ENCODE measurements at places on chromosomes 13 and 19.

DNA sequence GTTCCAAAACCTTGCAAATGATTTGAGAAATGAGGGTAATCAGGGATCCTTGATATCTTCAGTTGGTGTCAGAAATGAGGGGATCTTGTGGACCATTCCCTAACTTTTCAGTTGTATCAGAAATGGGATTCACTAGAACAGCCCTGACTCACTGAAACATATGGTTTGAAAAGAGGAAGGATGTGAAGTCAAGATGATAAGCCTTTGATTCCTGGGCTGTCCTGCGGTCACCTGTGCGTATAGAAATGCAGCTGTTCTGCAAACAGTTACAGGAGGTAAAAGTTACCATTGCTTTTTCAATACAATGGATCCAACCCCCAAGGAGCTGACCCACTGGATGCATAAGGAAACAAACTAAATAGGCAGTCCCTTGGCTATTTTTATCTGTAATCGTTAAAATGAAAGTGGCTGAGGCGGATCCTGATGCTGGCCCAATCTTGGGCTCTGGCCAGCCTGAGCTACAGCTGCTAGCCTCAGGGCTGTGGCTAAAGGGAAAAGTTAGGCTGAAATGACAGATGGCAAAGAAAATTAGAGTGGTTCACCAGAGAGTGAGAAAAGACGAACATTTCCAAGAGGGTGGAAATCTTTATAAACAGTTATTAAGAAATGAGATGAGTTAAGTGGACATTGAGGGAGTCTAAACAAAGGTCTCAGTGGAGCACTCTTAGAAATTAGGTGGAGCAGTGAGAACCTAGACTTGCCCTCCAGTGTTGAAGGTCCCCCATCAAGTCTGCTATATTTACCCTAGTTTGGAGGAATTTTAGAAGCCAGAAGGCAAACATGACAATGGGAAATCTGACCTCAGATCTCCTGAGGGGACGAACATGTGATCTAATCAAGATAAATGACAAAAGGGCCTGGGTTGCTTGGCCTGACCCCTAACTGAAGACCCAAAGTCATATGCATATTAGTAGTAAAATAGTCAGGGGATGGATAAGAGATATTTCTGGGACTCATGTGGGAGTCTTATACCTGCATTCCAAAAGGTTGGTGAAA lies 7.6 kb downstream of the SIGLECL1 start:
- no peak for DNase-seq

- DNase-seq, result no peak
Observed at GRCh38 chr19:1122972-1123363, 19.2 kb downstream of the GPX4 start.

DNA sequence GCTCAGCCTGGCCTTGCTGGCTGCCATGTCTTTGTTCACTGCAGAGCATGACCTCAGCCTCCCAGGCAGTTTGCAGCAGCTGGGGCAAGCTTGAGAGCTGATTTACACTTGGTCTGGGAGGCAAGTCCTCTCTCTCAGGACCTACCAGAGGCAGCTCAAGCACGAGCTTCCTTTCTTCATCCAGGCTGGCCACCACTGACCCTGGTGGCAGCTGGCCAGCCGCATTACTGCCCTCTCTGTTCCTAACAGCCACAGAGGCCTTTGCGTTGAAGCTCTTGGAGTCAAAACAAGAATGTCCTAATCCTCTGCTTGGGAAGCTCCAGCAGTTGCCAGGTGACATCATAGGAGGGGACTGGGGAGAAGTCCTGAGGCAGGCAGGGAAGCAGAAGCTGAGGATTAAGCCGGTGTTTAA lies 85.7 kb downstream of the NUFIP1 start:
- DNase-seq, result no peak

- no peak for DNase-seq
Observed at GRCh38 chr13:20340136-20340758, 108.1 kb upstream of the GJB6 start.

- no peak for DNase-seq
Observed at GRCh38 chr19:37953171-37953917, 46.3 kb downstream of the SIPA1L3 start.

GRCh38 chr13:38167164-38167822 lies 182.4 kb upstream of the UFM1 start:
- no peak for DNase-seq

DNA sequence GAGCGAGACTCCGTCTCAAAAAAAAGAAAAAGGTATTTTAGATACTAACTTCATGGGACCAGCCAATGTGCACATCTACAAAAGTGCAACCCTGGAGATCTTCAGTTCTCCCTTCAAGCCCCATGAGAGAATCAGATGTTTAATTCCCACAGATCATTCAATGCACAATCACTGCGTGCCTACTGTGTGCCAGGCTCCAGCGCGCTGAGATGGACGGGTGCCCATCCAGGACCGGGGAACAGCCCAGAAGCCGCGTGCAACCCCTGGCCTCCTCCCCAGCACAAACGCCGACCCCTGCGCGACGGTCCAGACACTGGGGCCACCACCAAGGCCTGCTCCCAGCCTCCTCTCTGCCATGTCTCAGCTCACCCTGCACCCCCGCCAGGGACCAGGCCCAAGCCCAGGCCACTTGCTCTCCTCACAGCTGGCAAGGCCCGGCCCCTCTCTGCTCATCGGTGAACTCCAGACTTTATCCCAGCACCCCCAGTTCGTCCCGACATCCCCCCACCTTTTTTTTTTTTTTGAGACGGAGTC lies 5.3 kb downstream of the BTBD2 start:
- no peak for DNase-seq

- DNase-seq, result no peak
Observed at GRCh38 chr19:47280183-47280797, 5.6 kb downstream of the INAFM1 start.

GRCh38 chr19:58170860-58171259 lies 12.0 kb upstream of the ZNF274 start:
- DNase-seq, result no peak

GRCh38 chr19:38319421-38320258 lies at the start of gene KCNK6:
Gene KCNK6, plus strand, starts transcription at chr19:38319845. Its CDS starts 106 bp downstream, at chr19:38319951.
- DNase-seq, result no peak

- DNase-seq, result no peak
Observed at GRCh38 chr13:102128216-102128810, 273.5 kb downstream of the FGF14 start.

DNA sequence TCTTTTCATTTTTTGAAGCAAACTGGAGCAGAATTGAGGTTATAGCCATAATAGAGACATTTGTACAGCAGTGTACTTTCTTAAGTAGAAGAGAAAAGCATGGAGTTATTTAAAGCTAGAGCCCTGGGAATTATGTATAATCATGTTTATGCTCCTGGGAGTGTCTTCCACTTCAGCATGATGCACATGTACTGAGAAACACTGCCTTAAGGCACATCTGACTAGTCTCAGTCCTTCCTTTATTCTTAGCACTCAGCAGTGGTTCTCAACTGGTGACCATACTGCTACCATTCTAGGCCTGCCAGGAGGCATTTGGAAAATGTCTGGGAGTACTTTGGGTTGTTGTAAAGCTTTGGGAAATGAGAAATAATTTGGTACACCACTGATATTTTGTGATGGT lies 45.8 kb downstream of the VWA8 start:
- DNase-seq, result no peak

GRCh38 chr13:41018602-41018948 lies 541 bp downstream of the ELF1 start:
- DNase-seq, result no peak

GRCh38 chr19:50928831-50929230 lies 17.6 kb upstream of the KLK4 start:
- no peak for DNase-seq

DNA sequence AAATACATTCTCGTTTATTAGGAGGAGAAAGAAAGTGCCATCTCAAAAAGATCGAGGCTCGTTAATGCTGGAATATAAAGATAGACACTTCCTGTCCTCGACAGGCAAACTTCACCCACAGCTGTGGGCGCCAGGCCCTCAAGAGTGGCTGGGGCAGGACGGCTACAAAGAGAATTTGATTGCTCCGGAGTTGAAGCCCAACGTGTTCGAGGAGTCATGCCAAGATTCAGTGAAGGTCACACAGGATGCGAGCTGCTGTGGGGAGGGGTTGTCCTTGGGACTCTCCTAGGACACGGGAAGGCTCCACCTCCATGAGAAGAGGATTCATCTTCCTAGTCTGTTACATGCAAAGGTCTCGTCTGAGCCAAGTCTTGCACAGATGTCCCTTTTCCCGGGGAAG lies 16.3 kb upstream of the PTPRS start:
- DNase-seq, result no peak

DNA sequence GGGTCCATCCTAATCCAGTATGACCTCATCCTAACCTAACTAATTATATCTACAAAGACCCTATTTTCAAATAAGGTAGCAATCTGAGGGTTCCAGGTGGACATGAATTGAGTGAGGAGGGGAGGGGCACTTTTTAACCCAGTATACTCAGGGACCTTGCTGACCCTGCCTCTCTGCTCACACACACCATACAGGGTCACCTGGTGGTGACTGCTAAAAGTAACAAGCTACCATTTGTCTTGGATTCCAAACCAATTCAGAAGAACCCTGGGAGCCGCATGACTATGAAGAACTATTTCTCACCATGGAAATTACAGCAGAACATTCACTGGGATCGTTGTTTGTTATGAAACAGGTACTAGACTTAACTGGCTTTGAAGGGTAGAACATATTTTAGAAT lies 151.9 kb downstream of the LACC1 start:
- no peak for DNase-seq

DNA sequence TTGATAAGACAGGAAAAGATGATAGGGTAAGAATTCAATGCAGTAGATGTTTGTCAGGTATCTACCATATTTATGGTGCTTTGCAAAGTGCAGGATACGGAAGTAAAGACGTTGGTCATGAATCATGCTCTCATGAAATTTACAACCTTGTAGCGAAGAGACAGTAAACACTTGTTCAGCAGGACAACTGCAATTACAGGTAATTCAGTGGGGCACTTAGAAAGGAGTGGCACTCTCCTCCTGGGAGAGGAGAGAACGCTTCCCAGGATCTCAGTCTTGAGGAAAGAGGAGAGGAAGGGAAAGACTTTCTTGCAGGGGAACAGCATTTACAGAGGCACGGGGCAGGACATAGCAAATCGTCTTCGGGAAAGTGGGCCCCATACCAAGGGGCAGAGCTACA lies 46.4 kb downstream of the SOX1 start:
- no peak for DNase-seq

GRCh38 chr13:97191142-97191541 lies 31.0 kb upstream of the MBNL2 start:
- no peak for DNase-seq

DNA sequence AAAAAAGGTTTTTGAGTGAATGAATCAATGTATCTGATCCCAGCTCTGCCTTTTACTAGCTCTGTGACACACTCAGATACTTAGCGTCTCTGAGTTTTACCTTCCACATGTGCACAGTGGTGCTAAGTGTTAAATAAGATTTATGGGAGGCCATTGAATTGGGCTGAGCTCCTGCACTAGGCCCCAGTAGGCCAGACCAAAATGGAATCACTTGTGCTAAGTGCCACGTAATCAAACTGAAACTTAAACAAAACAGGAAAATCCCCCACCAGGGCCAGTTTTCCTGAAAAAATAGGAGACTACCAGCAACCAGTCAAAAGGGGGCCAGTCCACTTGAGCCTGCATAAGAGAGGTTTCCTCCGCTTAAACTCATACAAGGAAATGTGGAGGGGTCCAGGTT lies 40.9 kb downstream of the GJA3 start:
- DNase-seq, result no peak

DNA sequence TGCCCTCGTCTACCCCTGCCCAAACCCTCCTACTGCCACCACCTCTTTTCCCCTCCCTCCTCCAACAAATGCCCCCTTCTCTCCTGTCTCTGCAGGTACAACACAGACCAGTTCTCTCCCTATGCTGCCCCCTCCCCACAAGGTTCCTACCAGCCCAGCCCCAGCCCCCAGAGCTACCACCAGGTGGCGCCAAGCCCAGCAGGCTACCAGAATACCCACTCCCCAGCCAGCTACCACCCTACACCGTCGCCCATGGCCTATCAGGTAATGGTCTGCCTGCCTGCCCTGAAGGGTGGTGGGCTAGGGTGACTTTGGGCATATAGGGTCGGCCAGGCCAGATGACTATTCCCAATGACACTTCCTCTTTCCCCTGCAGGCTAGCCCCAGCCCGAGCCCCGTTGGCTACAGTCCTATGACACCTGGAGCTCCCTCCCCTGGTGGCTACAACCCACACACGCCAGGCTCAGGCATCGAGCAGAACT lies 6.5 kb upstream of the TIMM50 start:
- DNase-seq, result no peak

GRCh38 chr13:58587183-58587582 lies 955.6 kb downstream of the PCDH17 start:
- DNase-seq, result no peak

GRCh38 chr19:13016245-13016627 lies 21.0 kb downstream of the NFIX start:
- no peak for DNase-seq

DNA sequence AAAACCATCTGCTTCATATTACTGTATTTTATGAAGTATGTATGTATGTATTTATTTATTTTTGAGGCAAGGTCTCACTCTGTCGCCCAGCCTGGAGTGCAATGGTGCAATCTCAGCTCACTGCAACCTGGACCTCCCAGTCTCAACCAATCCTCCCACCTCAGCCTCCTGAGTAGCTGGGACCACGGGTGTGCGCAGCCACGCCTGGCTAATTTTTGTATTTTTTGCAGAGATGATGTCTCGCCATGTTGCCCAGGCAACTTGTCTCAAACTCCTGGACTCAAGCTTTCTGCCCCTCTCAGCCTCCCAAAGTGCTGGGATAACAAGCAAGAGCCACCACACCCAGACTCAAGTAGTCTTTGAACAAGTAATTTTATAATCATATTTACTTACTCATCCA lies 5.5 kb downstream of the KATNAL1 start:
- no peak for DNase-seq

GRCh38 chr13:101127741-101128353 lies 288.5 kb downstream of the NALCN start:
- no peak for DNase-seq

- no peak for DNase-seq
Observed at GRCh38 chr19:55216461-55217198, 7.3 kb upstream of the PTPRH start.

Measured in vagina (tissue), 2 donors.